ENCODE measurements at places on chromosomes 13 and 19.

GRCh38 chr19:11346104-11346940 lies at the start of the genes CCDC159 and TMEM205:
Gene CCDC159, plus strand, starts transcription at chr19:11346519. Its CDS starts 88 bp downstream, at chr19:11346607.
Gene TMEM205, minus strand, starts transcription at chr19:11346268. Its CDS starts 649 bp downstream, at chr19:11345619.
- DNase-seq, result peak; percentile 97

DNA sequence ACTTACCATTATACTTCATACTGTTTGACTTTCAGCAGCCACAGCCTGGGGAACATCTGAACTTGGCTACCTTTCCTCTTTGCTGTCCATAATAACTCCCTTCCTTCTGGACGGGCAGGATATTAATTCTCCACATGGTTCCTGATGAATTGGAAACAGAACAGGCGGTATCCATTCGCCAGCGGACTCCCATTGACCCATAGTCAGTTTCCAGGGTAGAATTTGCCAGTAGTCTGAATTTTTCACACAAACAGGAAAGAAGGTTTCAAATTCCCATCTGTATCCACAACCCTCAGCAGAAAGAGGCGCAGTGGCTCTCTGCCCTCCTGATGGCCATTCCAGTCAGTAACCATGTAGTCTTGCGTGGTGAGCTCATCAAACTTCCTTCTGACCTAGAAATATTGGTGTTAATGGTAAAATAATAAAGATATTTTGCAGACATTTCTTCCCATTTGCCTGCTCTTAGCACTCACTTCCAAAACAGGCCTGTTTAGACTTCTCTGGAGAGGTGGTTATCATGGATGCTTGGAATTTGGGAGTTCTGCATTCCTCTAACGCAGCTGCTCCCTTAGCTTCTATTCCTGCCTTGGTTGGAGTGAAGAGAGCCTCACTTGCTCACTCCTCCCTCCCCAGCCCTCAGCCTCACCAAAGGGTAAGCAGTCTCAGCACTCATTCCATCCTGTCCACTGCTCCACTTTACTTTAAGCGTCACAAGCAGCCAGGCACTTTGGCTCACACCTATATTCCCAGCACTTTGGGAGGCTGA lies 75.0 kb upstream of the OXGR1 start:
- DNase-seq, result no peak

- no peak for DNase-seq
These were observed 22.5 kb upstream of the ZNF845 start for GRCh38 chr19:53311044-53311443.

DNA sequence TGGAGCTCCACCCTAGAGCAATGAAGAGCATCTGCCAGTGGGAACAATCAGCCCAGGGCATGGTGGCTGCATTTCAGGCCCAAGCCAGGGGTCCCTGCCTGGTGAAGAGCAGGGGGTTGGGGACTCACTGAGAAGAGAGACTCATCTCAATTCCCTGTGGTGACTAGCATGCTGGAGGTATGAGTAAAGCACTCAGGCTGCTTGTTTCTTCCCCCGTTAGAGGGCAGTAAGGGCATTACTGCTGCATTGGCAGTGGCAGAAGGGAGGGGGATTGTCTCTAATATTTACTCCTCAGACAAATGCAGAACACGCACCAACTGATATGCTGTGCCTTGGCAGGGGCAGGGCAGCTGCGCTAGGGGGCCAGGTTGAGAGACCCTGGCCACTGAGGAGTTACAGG lies 329.1 kb downstream of the SLITRK5 start:
- no peak for DNase-seq

- no peak for DNase-seq
These were observed 179.7 kb upstream of the TSC22D1 start for GRCh38 chr13:44755872-44756271.

DNA sequence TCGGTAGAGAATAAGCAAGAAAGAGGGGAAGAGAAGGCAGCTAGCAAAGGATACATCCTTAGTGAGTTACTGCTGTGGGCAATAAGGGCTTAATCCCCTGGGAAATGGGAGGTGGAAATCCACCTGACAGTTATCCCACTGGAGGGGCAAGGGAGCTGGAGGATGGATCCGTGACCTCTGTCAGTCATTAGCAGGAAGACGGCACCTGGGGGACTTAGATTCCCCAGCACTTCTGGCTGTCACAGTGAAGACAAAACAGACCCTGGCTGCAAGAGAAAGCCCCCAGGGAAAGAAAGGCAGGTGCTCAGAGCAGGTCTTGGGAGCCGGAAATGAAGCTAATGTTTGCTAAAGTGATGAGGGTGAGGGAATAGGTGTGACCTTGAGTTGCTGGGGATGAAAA lies 70.4 kb upstream of the MRI1 start:
- DNase-seq, result no peak

DNA sequence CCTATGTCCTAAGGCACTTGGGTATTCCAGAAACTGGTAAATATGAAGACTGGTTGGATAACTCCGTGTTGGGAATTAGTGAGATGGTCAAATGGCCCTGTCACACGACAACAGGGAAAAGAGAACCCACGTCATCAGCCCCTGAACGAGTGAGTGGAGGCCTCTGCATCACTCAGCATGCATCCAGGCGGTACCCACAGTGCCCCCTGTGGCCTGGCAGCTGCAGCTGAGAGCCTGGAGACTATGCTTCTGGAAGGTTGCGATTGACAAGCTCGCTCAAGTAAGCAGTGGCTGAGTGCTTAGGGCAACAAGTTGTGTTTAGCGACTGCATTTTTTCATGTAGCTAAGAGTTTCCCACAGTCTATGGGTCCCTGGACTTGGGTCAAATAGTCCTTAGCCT lies 55.9 kb downstream of the COL4A2 start:
- DNase-seq, result no peak

DNA sequence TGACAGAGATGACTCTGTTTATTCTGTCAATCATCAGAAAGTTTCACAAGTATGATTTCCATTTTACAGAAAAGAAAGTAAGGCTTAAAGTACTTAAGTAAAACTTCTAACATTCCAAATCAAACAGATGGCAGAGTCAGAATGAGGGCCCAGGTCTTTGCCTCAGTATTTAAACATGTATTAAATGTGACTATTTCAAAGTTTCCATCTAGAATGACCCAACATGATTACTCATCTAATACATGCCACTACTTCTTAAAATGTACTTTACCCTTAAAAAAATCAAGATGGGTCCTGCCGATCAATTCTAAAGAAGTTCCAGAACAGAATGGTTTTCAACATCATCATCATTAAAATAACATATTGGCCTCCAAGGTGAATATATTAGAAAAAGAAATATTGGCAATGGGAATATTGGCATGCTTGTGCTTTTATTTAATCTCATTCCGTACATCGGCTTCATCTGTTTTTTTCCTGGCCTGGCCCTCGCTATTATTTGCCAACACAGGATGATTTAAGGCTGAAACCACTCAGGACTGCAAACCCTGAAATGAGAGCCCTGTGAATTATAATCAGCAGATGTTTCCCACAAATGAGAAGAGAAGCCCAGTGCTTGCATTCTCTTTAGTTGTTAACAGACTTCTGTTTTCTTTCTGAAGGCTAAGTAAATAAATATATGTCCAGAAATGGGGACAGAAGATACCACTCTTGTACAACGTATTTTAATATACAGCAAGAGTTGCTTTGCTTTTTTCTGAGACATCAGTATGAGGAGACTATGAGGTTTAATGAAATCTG lies 340.0 kb downstream of the DNAJC15 start:
- no peak for DNase-seq

DNA sequence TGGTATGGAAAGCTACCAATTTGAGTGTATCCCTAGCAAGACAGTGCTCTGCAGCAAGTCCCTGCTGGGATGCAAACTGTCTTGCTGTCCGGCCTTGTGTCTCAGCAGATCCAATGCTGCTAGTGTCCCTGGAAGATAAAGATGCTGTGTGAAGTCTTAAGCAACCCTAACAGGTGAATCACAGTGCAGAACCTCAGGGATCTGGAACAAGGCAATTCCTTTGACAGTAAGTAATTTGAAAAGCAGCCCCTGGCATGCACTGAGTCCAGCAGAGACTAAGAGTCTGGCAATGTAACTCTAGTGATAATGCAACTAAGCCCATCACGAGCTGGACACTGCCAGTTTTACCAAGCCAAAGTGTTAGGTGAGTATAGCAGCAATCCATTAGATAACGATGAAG lies 1.7 kb upstream of the UCHL3 start:
- DNase-seq, result no peak

- no peak for DNase-seq
These were observed 358.9 kb downstream of the ITGBL1 start for GRCh38 chr13:101811284-101811839.

DNA sequence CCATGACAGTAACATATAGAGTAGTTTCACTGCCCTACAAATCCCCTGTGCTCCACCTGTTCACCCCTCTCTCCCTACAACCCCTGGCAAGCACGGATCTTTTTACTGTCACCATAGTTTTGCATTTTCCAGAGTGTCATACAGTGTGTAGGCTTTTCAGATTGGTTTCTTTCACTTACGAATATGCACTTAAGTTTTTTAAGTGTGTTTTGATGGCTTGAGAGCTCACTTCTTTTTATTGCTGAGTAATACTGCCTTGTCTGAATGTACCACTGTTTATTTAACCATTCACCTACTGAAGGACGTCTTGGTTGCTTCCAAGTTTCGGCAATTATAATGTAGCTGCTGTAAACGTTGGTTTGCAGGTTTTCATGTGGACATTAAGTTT lies 175.1 kb downstream of the ITGBL1 start:
- no peak for DNase-seq

DNA sequence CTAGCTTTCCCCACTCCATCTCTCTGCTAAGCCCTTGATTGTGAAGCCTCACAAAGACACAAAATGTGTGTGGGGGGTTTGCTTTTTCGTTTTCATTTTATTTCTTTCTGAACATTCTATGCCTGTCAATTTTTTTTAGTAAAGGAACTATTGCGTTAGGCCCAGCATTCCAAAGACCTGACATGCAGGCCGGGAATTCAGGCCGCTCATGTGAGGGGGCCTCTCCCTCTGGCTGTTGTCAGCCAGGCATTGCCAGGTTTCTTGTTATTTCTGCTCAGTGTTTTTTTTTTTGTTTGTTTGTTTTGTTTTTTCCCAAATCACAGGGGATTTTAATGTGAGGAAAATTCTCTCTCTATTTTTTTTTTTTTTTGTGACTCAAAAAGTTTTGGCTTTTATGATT lies 10.3 kb upstream of the MEDAG start:
- DNase-seq, result no peak

DNA sequence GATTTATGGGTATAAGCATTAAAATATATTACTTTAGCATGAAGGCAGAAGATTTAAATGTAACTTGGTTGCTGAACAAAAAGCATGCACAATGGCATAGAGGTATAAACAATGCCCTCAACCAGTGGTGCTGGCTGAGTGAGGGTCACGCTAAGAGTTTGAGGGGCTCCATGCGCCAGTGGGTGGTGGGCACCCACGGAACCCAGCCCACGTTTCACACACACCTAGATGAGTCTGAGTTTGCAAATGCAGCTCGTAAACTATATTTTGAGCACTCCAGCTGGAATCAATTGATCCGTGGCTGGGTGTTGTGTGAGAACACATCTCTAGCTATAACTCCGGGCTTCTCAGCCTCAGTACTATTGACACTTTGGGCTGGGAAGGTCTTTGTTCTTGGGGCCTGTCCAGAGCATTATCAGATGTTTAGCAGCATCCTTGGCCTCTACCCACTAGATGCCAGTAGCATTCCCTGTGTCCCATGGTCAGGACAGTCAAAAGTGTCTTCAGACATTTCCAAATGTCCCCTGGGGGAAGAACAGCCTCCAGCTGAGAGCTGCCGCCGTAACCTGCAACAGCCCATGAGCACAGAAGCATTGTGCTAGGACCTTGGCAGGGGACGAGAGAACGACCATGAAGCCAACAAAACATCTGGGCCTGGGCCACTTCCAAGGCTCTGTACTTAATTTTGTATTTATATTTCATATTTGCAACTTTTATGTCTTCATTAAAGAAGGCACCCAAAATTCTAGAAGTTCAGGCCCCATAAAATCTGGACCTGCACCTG lies 108.1 kb upstream of the SOX1 start:
- DNase-seq, result no peak

GRCh38 chr13:47594833-47595232 lies 406.2 kb downstream of the SUCLA2 start:
- DNase-seq, result no peak

- DNase-seq, result no peak
These were observed 28.9 kb upstream of the KPNA3 start for GRCh38 chr13:49821216-49822009.

- no peak for DNase-seq
These were observed 1096.6 kb downstream of the PCDH17 start for GRCh38 chr13:58728126-58728525.

- no peak for DNase-seq
These were observed 9.8 kb downstream of the PPP1R15A start for GRCh38 chr19:48881741-48882657.

DNA sequence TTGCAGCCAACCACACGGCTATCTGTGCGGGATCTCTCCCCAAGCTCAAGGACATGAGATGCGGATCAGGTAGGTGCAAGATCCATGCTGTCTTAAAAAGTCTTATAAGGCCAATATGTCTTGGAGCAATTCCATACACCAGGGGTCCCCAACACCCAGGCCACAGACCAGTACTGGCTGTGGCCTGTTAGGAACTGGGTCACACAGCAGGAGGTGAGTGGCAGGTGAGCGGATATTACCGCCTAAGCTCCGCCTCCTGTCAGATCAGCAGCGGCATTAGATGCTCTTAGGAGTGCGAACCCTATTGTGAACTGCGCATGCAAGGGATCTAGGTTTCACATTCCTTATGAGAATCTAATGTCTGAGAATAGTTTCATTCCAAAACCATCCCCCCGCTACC lies 68.8 kb upstream of the ZNF599 start:
- no peak for DNase-seq

GRCh38 chr13:110276553-110276950 lies 30.4 kb downstream of the COL4A1 start:
- DNase-seq, result no peak

GRCh38 chr13:75309981-75310580 lies 171.9 kb downstream of the TBC1D4 start:
- DNase-seq, result no peak

DNA sequence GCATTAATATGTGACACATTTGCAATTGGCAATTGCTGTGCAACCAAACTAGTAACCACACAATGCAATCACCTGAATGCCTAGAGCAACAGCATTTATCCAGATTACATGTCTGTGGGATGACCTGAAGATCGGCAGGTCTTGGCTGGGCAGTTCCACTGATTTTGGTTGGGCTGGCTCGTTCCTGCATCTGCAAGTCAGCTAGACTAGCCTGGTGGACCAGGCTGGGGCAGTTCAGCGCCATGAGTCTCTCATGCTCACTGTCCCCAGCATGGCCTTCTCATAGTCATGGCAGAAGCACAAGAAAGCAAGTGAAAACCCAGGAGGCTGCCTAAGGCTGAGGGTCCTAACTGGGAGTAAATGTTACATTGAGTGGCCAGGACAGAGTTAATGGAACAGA lies 229.1 kb upstream of the TSHZ3 start:
- DNase-seq, result no peak

- DNase-seq, result no peak
These were observed 24.1 kb upstream of the LGALS16 start for GRCh38 chr19:39631626-39632025.

- DNase-seq, result no peak
These were observed 15.0 kb upstream of the DHRS12 start for GRCh38 chr13:51818781-51819511.

GRCh38 chr19:35040826-35041547 lies 534 bp upstream of the HPN start:
- DNase-seq, result no peak
